ENCODE measurements at places on chromosomes 11 and 22.

DNA sequence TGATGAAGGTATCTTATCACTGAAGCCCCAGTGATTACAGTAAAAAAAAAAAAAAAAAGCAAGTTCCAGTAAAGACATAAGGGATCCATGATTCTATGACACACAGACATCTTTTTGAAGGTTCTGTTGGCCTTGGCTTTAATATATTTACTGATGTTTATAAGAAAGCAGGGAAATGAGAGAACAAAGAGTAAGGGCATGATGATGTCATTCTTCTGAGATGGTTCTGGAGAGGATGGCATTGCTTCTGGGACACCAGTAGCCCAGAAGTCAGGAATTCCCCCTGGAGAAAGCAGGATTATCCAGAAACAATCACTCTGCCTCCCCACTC is 233.6 kb downstream of the FAM76B start:
- no peak for DNase-seq

DNA sequence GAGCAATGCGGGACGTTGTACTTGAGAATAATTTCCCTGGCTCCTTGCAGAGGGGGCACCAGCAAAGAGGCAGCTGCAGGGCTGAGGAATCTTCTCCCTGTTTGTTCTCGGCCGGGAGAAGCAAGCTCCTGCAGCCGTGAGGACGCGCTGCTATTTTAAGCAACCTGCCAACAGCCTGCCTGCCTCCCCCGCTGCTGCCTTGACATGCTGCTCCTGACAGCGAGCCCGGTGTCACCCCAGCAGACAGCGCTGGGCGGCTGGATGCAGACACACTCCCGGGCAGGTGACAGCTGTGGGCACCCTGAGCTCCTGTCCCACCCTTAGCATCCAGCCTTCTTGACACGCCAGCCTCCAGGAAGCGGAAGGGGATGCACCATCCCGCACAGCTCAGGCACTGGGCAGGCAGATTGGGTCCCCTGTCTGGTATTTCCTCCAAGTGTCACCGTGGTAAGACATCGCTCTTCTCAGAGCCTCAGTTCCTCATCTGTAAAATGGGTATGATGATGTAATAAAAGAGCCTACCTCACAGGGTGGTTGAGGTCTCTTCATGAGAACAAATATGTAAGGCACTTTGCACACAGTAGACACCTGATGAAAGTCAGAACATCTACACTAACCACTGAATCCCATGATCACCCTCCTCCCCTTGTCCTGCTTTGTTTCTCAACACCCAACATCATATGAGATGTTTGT is 530.6 kb downstream of the MN1 start:
- no peak for DNase-seq

- no peak for DNase-seq
Measured at GRCh38 chr11:76148941-76149613, 57.2 kb downstream of the WNT11 start.

DNA sequence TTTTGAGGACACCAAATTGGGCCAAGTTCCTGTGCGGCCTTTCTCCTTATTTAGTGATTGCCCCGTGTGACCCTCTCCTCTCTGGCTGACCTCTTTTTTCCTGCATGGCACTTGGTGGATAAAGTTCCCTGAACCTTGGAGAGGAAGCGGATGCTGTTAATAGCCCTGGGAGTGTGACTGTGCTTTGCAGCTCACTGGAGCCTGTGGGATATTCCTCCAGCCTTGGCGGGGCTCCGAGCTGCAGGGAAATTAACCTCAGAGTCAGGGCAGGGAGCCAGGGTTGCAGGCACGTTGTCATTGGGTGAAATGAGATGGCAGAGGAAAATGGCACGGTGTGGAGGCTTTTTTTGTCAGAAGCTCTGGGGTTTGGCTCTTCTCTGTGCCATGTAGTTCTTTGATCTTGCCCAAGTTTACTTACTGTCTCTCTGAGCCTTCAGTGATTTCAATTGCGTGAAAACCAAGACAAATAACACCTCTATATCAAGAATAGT is 965 bp downstream of the OR9Q1 start:
- DNase-seq, result no peak

DNA sequence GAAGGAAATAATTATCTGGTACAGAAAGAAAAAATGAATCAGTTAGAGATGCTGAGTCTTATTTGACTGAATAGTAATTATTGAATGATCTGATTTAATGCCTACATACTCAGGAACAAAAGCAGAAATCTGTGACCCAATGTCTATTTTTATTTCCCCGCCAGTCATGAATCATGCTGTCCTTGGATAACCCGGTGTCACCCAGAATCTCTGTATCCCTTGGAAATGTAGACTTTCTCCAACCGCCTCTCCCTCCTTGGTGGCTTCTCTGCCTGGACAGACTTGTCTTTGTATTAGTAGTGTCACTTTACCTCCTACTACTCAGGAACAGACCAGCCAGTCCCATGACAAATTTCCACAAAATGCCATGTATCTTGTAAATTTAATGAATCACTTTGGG is 173.3 kb upstream of the PDGFD start:
- no peak for DNase-seq

DNA sequence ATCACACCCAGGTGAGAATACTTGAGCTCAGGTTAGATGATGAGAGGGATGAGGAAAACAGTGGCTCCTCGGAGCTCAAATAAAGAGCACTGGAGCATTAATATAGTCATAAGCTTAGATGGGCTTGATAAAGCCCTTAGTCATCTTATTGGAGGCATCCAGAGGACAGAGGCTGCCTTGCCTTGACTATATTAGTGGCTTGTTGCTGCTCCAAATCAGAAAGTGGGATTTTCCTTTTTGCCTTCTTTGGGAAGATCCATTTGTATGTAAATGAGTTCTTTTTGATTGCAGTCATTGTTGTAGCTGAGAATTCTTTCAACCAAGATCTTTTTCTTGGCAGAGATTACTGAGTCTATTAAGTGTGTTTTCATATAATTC is 18.9 kb downstream of the ADM start:
- no peak for DNase-seq

- no peak for DNase-seq
Measured at GRCh38 chr22:30989474-30989873, 20.4 kb downstream of the TUG1 start.

DNA sequence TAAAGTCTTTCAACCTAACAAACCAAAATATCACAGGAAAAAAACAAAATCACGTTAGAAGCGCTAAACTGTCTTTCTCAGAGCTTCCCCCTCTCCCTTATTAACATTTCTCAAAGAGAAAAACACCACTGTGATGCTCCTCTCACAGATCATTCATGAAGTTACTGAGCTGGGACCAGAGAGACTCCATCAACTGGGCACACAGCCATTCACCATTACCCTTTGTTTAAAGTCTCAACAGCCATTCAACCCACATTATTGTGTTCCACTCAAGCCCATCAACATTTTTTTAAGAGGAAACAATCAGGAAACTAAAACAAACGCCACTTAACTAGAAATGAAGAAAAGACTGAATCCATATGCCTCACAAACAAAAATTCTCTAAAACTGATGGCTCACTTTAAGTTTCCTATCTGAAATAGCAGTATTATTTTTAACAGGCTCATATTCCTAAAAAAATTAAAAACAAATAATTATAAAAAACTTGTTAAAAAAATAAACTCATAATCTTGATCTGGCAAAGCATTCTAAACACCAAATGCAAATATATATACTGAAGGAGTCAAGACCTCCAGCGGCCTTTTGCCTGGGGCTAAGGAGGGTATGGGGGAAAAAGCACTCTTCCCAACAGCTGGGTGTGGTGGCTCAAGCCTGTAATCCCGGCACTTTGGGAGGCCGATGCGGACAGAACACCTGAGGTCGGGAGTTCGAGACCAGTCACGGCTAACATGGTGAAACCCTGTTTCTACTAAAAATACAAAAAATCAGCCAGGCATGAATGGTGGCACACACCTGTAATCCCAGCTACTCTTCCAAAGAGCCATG is 14.0 kb downstream of the CELF1 start:
- DNase-seq, result no peak

DNA sequence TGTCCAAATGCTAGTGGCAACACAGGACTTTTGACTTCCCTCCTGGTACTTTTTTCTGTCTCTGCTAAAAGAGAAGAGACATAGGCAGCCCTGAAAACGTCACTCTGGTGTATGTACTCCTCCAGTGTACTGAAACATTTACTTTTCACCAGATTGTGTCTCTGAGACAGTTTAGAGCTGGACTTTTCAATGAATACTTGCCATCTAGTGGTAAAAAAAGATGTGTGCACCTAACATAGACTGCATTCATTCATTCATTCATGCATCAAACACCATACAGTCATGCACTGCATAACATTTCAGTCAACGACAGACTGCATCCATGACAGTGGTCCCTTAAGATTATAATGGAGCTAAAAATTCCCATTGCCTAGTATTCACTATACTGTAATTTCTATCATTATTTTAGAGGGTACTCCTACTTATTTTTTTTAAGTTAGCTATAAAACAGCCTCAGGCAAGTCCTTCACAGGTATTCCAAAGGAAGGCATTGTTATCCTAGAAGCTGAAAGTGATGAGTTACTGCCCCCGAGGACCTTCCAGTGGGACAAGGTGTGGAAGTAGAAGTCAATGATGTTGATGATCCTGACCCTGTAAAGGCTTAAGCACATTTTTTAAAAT is 186.2 kb downstream of the SPON1 start:
- DNase-seq, result no peak

GRCh38 chr11:128497061-128497775 is 90.1 kb downstream of the ETS1 start:
- no peak for DNase-seq
